ENCODE measurements at places on chromosomes 16 and 17.

- DNase-seq: no peak
Measured at GRCh38 chr16:22296225-22297113, 740 bp upstream of the POLR3E start.

GRCh38 chr16:30065943-30066760, 592 bp downstream of the ALDOA start:
- DNase-seq: no peak

GRCh38 chr16:74573622-74574021, 33.3 kb downstream of the GLG1 start:
- DNase-seq: no peak

DNA sequence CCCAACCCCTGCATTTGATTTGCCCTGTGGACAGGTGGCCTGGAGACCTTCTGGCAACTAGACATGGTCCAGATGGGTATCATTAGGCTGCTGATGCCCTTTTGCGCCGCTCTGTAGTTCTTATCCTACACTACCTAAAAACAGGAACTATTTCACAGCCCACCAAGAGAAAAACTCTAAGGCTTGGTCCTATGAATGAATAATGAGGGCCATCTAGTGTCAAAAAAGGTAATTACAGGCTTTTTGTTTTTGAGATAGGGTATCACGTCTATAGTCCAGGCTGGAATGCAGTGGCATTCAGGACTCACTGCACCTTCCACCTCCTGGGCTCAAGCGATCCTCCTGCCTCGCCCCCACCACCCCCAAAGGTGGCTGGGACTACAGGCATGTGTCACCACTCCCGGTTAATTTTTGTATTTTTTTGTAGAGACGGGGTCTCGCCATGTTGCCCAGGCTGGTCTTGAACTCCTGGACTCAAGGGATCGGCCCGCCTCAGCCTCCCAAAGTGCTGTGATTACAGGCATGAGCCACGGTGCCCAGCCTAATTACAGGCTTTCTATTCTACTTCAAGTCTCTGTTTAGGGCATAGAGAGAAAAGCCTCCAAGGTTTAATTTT, 20.9 kb downstream of the COIL start:
- DNase-seq: no peak

- no peak for DNase-seq
Measured at GRCh38 chr16:11320170-11320569, 25.1 kb upstream of the RMI2 start.

DNA sequence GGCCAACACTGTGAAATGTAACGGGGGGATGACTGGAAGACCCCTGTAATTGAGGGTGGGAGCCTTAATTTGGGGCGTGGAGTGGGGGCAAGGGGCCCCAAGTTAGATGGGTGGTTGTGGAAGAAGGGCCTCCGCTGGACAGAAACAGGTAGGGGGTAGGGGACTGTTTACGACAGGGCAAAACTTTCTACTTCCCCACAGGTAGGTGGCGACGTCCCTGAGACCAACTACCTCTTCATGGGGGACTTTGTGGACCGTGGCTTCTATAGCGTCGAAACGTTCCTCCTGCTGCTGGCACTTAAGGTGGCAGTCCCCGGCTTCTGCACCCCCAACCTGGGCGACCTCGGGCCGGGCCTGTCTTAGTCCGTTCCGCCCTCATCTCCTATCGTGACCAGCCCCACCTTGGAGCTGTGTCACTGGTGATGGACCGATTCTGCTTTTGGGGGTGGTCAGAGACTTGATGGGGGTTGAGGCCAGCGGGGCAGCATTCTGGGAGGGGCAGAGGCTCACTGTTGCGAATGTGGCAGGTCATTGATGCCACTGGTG, 6.8 kb downstream of the PPP4C start:
- no peak for DNase-seq

GRCh38 chr16:73976644-73977043, 320.0 kb upstream of the PSMD7 start:
- no peak for DNase-seq

DNA sequence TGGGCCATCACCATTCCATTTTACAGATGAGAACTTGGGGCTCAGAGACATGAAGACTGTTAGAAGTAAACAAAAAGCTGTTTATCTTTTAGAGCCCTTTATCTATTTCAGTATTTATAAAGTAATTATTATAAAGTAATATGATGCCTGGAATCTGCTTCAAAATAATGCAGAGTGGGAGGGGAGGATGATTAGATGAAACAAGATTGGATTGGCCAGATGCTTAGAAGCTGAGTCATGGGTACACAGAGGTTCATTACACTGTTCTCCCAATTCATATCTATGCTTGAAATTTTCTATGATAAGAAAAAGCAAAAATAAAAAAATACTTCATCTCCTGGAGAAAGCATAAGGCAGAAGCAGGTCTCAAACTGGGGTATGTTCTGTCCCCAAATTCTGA, 29.4 kb downstream of the TOM1L2 start:
- DNase-seq: no peak

DNA sequence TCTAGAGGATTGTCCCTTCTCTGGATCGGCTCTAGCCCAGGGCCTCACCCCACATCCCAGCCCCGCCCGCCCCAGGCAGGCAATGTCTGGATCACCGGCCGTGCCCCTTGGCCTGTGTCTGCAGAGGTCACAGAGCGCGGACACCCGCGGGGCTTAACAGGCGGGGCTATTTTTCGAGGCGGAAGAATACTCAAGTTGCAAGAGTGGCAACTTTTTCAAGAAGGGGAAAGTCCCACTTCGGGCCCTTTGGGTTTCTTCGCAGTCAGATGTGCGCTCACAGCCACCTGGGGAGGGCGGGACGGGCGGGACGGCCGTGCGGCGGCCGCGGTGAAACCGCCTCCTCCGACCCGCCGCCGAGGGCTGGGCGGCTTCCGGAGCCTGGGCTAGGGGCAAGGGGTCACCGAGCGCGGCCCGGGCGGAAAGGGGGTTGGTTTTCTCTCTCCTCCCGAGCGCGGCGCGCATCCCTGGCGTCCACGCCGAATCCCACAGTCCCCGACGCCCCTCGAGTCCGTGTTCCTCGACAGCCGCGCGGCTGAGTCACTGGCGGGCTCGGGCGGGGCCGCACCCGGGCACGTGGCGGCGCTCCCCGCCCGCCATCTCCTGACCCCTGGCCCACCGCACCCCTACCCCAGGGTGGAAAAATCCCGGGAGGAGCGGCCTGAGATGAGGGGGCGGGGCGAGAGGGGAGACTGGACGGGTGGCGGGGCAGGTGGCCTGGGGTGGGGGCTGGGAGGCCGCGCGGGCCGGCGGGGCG, 1.2 kb upstream of the PFN1 start:
- peak; percentile 50 for DNase-seq

- DNase-seq: no peak
Measured at GRCh38 chr17:74099442-74100340, 103.8 kb upstream of the RPL38 start.

- no peak for DNase-seq
Measured at GRCh38 chr16:83402160-83402814, 405.5 kb upstream of the HSBP1 start.

DNA sequence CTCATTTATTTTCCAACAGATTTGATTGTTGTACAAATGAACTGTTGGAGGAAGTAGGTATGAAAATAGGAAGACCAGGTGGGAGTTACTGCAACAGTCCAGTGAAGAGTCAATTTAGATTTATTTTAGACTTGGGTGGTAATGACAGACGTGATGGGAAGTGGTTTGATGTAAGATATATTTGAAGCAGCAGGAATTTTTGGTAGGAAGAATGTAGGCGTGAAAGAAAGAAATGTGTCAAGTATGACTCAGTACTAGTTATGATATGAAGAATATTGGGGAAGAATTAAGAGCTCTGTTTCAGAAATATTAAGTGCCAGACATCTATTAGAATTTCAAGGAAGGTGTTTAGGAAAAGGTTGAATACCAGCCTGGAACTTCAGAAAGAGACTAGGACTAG, 247.9 kb upstream of the AXIN2 start:
- no peak for DNase-seq

GRCh38 chr16:81740169-81740568, 38.9 kb upstream of the PLCG2 start:
- no peak for DNase-seq

Measured in C1 segment of cervical spinal cord (tissue), 14 donors.